ENCODE measurements at places on chromosomes 12 and 14. TPM values are rescaled to one million over a fixed set of nuclear protein-coding genes. Genes with fewer than 3 reads are reported as not detected.

The RPL41 gene
- total RNA-seq: 5,630 TPM

The PTPRQ gene
- not detected for total RNA-seq

The MGAT4C gene
- not detected for total RNA-seq

The FITM1 gene
- total RNA-seq: 0.29 TPM

DNA sequence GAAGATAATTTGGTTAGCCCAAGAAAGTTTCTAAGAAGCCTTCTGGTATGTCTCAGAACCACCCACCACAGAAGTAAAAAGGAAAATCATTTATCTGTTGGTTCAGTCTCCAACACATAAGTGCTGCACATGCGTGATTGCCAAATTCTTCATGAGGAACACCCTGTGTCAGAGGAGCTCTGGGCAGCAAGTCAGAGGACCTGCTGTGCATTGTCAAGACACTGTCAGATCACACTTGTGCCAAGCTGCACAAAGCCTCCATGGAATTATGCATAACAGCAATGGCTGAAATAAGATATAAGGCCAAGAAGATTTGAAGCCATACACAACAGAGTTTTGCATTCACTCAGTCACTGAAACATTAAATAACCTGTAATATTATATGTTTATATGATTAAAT, 1304.7 kb upstream of the FLRT2 start:
- no peaks in the 10 kb centered on the region for H3K4me1 ChIP-seq
- no peak for DNase-seq
- no peaks in the 10 kb centered on the region for H3K27me3 ChIP-seq
- no peak overlapping the region for H3K27ac ChIP-seq

- H3K36me3 ChIP-seq: no peaks in the 10 kb centered on the region
- no peaks in the 10 kb centered on the region for H3K4me1 ChIP-seq
- no peaks in the 10 kb centered on the region for H3K27me3 ChIP-seq
- no peak overlapping the region for H3K4me3 ChIP-seq
- no peak for DNase-seq
- H3K27ac ChIP-seq: no peak overlapping the region
Measured at GRCh38 chr14:104948736-104949031, 24.0 kb downstream of the PLD4 start.

DNA sequence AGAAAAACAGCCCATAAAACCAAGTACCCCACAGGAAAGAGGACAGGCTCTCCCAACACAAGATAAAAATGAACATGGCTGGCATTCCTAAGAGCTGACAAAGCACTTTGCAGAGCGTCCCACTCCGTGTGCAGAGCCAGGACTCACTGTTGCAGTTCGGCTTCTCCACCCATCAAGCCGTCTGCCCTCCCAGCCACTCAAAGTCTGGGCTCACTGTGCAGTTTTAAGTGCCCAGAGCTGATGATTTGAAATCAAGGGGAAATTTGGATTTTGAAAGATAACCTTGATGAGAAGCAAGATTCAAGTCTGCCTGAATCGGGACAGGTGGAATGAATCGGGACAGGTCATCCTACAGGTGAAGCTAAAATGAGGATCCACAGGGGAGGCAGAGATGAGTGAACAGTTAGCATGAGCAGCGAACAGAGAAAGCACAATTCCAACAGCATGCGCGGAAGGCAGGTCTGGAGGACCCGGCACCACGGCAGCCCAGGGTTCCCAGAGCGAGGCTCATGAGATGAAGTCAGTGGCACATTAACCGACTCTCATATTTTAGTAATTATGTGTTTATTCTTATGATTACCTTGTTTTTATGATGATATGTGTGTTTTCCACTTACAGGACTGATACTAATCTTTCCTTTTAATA, 39.8 kb upstream of the GPR68 start:
- H3K4me1 ChIP-seq: peaks cover 5% of the 10 kb centered on the region
- H3K4me3 ChIP-seq: no peak overlapping the region
- H3K36me3 ChIP-seq: peaks cover 45% of the 10 kb centered on the region
- DNase-seq: no peak
- H3K27me3 ChIP-seq: no peaks in the 10 kb centered on the region
- peak overlapping the region; percentile 55 for H3K27ac ChIP-seq

GRCh38 chr12:13326076-13326475, 129.6 kb downstream of the EMP1 start:
- DNase-seq: no peak
- H3K4me1 ChIP-seq: no peaks in the 10 kb centered on the region
- H3K27ac ChIP-seq: no peak overlapping the region
- H3K4me3 ChIP-seq: no peak overlapping the region
- peaks cover 20% of the 10 kb centered on the region for H3K27me3 ChIP-seq

DNA sequence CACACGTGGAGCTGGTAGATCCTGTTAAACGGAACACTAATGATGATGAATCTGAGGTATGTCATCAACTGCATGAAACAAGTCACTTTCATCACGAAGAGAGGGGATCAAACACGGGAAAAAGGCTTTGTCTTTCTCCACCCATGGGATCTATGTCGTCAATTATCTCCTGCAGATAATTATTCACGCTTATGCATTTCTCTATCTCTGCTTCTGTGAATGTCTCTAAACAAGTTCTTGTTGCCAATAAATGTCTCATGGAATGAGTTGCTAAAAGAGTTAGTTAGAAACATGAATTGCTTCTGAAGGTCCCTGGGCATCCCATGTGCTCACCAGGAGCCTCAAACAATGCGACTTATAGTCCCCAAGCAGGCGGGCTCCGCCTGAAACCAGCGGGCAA, 1228.2 kb upstream of the TMEM132C start:
- H3K4me1 ChIP-seq: no peaks in the 10 kb centered on the region
- H3K27ac ChIP-seq: no peak overlapping the region
- DNase-seq: no peak
- peaks cover 7% of the 10 kb centered on the region for H3K27me3 ChIP-seq

DNA sequence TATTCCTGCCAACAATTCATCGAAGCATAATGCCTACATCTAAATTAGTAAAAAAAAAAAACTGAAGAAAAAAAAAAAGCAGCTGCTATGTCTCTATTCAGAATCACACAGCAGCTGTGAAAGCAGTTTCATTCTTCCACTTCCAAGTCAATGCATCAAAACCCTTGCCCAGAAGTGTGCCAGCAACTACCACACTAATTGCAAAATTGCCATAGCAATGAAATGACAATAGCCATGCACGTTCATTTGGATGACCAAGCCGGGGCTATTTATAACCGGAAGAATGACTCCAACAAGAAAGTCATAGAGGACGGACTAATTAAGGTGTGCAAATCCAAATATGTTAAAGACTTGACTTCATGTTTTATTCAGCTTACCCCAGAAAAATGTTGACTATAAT, 42.5 kb downstream of the SLC2A13 start:
- H3K36me3 ChIP-seq: no peaks in the 10 kb centered on the region
- DNase-seq: no peak
- no peak overlapping the region for H3K27ac ChIP-seq

DNA sequence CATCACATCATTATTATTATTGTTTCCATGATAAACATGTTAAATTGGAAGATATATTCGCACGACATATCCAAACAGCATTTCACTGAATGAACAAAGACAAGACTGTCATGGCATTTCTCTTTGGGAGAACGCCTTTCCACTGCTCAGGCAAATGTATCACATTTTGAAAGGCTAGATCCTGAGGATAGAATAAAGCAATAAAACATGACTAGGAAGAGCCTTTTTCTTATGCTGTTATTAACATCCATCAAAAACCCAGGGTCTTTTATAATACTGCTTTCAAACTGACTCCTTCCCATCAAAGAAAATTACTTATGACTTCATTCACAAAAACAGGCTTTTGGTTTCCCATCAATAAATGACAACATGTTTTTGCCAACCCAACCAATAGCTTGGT, 630.9 kb downstream of the TMTC2 start:
- no peak overlapping the region for H3K4me3 ChIP-seq
- no peak for DNase-seq
- H3K4me1 ChIP-seq: no peaks in the 10 kb centered on the region
- H3K36me3 ChIP-seq: no peaks in the 10 kb centered on the region

GRCh38 chr12:27013611-27014084, 536 bp downstream of the TM7SF3 start:
- no peak for DNase-seq
- peaks cover 39% of the 10 kb centered on the region for H3K4me1 ChIP-seq
- H3K4me3 ChIP-seq: peak overlapping the region; percentile 88
- no peaks in the 10 kb centered on the region for H3K27me3 ChIP-seq

GRCh38 chr12:121167951-121168350, 35.3 kb downstream of the P2RX7 start:
- H3K4me3 ChIP-seq: no peak overlapping the region
- H3K36me3 ChIP-seq: peaks cover 9% of the 10 kb centered on the region
- H3K27ac ChIP-seq: no peak overlapping the region
- no peak for DNase-seq
- peaks cover 5% of the 10 kb centered on the region for H3K4me1 ChIP-seq

DNA sequence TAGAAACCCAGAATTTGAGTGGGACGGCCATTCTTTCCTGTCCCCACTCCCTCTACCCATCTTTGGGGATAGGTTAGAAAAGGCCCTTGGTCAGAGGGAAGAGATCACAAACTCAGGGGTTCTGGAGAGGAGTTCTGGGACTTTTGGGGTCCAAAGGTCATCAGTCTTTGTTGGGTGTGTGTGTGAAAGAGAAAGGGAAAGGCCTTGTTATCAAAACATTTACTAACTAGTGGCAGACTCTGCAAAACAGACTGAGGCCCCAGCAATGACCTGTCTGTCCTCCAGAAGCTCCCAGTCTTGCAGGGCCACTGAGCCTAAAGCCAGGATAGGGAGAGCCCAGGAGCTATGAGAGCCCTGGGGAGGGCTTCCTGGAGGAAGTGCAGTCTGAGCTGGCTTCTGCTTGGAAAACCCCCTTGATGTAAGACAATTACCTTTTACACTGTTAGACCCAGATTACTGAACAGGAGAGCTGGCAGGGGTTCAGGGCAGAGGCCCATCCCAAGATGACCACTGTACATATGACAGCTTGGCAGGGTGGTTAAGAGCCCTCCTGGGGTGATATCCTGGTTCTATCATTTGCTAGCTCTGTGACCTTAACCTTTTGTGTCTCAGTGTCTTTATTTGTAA, 429.1 kb upstream of the CCDC196 start:
- no peaks in the 10 kb centered on the region for H3K27me3 ChIP-seq
- H3K4me3 ChIP-seq: no peak overlapping the region
- no peak overlapping the region for H3K27ac ChIP-seq

DNA sequence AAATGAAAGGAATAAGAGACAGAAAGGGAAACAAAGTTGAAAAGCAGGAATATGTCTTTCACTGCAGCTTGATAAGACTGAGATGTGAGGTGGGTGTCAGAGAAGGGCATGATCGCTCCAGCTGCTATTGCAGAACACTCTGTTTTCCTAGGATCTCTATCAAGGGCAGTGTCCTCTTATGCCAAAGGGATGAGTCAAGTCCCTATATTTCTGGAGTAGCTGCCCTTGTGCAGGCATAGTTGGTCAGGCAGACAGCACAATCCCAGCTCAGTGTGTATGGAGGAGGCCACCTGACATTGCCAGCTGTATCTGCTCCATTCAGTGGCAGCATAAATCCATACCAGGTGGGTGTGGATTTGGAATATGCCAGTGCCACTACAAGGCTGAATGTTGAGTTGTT, 101.6 kb downstream of the DAD1 start:
- H3K4me1 ChIP-seq: peaks cover 8% of the 10 kb centered on the region
- H3K27me3 ChIP-seq: no peaks in the 10 kb centered on the region
- peaks cover 43% of the 10 kb centered on the region for H3K36me3 ChIP-seq
- no peak for DNase-seq
- H3K4me3 ChIP-seq: peak overlapping the region; percentile 86
- peak overlapping the region; percentile 91 for H3K27ac ChIP-seq

DNA sequence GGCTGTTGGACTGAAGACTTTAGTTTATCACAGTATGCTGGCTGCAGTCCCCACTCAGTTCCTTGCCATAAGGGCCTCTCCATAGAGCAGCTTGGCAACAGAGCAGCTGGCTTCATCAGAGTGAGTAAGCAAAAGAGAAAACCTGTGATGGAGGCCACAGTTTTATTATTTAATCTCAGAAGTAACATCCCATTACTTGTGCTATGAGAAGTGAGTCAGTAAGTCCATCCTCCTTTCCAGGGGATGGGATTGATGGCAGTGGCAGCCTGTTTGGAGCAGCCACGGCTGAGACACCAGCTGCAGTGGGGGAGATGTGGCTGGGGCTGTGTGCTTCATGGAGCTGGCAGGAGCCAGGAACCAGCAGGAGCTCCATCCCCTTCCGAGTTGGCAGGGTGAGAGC, 138.5 kb upstream of the SRRM4 start:
- H3K27me3 ChIP-seq: no peaks in the 10 kb centered on the region
- H3K4me1 ChIP-seq: no peaks in the 10 kb centered on the region
- no peak overlapping the region for H3K27ac ChIP-seq
- DNase-seq: no peak
- H3K36me3 ChIP-seq: no peaks in the 10 kb centered on the region

DNA sequence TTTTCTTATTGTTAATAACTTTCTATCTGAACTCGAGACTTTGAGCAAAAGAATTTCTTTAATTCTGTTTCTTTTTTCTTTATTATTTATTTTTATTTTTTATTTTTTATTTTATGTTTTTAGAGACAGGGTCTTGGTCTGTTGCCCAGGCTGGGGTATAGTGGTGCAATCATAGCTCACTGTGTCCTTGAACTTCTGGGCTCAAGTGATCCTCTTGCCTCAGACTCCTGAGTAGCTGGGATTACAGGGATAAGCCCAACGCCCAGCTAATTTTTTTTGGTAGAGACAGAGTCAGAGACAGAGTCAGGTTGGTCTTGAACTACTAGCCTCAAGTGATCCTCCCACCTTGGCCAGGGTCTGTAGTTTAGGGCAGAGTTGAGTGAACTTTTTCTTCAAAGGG, 18.5 kb downstream of the METAP2 start:
- peaks cover 32% of the 10 kb centered on the region for H3K36me3 ChIP-seq
- H3K4me3 ChIP-seq: no peak overlapping the region
- H3K4me1 ChIP-seq: peaks cover 6% of the 10 kb centered on the region
- H3K27me3 ChIP-seq: no peaks in the 10 kb centered on the region
